ENCODE measurements at places on chromosomes 12 and 14. TPM values are rescaled to one million over a fixed set of nuclear protein-coding genes. Genes with fewer than 3 reads are reported as not detected.

NAP1L1 gene
- 416 TPM for total RNA-seq

GRCh38 chr12:57165741-57166140 is 18.3 kb upstream of the LRP1-AS start:
- DNase-seq = no peak

GRCh38 chr12:83016218-83016835 is 329.6 kb downstream of the TMTC2 start:
- peak; percentile 41 for DNase-seq

GRCh38 chr14:21068521-21069387 is 1.4 kb upstream of the ARHGEF40 start:
- DNase-seq = peak; percentile 56

HOXC11 gene
- 0.24 TPM for total RNA-seq

DNA sequence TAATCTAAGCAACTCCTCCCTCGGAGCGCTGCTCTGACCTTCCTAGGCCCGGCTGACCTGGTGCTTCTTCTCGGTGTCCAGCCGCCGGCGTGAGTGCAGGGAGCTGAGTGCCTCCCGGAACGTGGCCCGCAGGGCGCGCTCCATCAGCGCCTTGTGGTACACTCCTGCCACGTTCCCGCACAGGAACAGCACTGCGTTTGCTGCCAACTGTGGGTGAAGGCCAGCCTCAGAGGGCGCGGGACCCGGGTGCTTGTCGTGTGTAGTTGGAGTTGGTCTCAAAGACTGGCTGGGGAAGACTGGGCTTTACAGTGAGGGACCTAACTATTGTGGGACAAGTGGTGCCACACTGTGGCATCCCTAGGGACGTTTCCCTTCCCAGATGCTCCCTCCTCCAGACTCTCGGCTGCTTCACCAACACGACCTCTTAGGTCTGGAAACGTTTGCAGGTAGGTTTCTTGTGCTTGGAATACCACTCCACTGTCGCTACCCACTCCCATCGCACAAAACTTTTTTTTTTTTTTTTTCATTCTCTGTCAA is 3.1 kb downstream of the ADCY4 start:
- DNase-seq = no peak

DNA sequence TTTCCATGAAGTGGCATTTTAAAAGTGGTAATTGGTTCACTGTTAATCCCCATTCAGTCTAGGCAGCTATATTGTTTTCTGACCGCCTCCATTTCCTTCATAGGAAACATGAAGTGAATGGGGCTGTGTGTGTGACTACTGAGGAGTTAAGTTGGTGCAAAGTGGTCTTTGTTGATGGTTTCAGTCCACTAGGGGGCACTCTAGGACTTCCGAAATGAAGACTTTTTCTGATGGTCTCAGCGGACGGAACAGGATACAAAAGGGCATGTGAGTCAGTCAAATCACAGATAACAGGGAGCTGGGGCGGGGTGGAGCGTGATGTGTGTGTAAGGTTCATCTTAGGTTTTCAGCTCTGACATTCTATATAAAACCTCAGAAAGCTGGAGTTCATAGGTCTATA is 240.1 kb upstream of the OR4E1 start:
- no peak for DNase-seq

CLEC4C gene
- not detected for total RNA-seq

GRCh38 chr14:67738740-67739504 is 37.2 kb downstream of the RDH12 start:
- peak; percentile 79 for DNase-seq

KRT79 gene
- total RNA-seq = not detected

Data from gastrocnemius medialis (tissue), 4 donors.